ENCODE measurements at places on chromosomes 6 and 20. TPM values are rescaled to one million over a fixed set of nuclear protein-coding genes. Genes with fewer than 3 reads are reported as not detected.

The SEL1L2 gene
- total RNA-seq, result not detected

The CRIP3 gene
- 2.4 TPM for total RNA-seq

The SPAG4 gene
- 1.2 TPM for total RNA-seq

The DNMT3B gene
- 3.8 TPM for total RNA-seq

The SLPI gene
- not detected for total RNA-seq

The DLL1 gene
- total RNA-seq, result 1.2 TPM

The KIZ gene
- 8.4 TPM for total RNA-seq

The IL17F gene
- not detected for total RNA-seq

The FKBP1C gene
- 0.28 TPM for total RNA-seq

The BTNL2 gene
- not detected for total RNA-seq

The SLC2A4RG gene
- total RNA-seq, result 71.0 TPM

The LAMA2 gene
- total RNA-seq, result 2.2 TPM

The HRH3 gene
- 0.22 TPM for total RNA-seq

The LAMA5 gene
- total RNA-seq, result 13.2 TPM

The SCGN gene
- total RNA-seq, result not detected

The ATP6V1G2 gene
- total RNA-seq, result 3.1 TPM

The SALL4 gene
- 18.4 TPM for total RNA-seq

The LTB gene
- not detected for total RNA-seq

The RFX6 gene
- total RNA-seq, result not detected

The CST1 gene
- total RNA-seq, result not detected

The CRISP3 gene
- total RNA-seq, result not detected

The TMEM244 gene
- total RNA-seq, result not detected

The MAS1 gene
- not detected for total RNA-seq

The CDH4 gene
- 6.1 TPM for total RNA-seq

The PCNA gene
- total RNA-seq, result 397 TPM

The TP53INP2 gene
- 8.4 TPM for total RNA-seq

The EYA2 gene
- not detected for total RNA-seq

The FAM110A gene
- 12.2 TPM for total RNA-seq

The PDE10A gene
- 2.7 TPM for total RNA-seq

The TRIM10 gene
- total RNA-seq, result not detected

The PTCHD4 gene
- total RNA-seq, result 0.17 TPM

The ARMC2 gene
- total RNA-seq, result 12.6 TPM

The PKIB gene
- total RNA-seq, result 11.5 TPM

The IRF4 gene
- total RNA-seq, result 0.37 TPM

The RWDD2A gene
- 3.6 TPM for total RNA-seq

The ANKRD66 gene
- total RNA-seq, result not detected

The HCK gene
- not detected for total RNA-seq

The MEP1A gene
- total RNA-seq, result not detected

The KHDC1L gene
- total RNA-seq, result not detected

The MYO6 gene
- total RNA-seq, result 2.8 TPM

The TAAR9 gene
- total RNA-seq, result not detected

The PTPN1 gene
- total RNA-seq, result 47.4 TPM

The ENPP4 gene
- 0.34 TPM for total RNA-seq

The TSBP1 gene
- total RNA-seq, result not detected

The TNXB gene
- total RNA-seq, result 11.5 TPM

The C20orf204 gene
- total RNA-seq, result 2.5 TPM

The SMIM13 gene
- 16.8 TPM for total RNA-seq

The TFAP2B gene
- 0.56 TPM for total RNA-seq

The SLC24A3 gene
- total RNA-seq, result 47.8 TPM

The PDE7B gene
- total RNA-seq, result not detected

The NFATC2 gene
- total RNA-seq, result 0.76 TPM

The CTAGE9 gene
- total RNA-seq, result not detected

The BTN1A1 gene
- not detected for total RNA-seq

The NTSR1 gene
- total RNA-seq, result 8.7 TPM

The MACROD2 gene
- 1.0 TPM for total RNA-seq

The SLC17A2 gene
- total RNA-seq, result not detected
